ENCODE measurements at places on chromosomes 7 and 10.

DNA sequence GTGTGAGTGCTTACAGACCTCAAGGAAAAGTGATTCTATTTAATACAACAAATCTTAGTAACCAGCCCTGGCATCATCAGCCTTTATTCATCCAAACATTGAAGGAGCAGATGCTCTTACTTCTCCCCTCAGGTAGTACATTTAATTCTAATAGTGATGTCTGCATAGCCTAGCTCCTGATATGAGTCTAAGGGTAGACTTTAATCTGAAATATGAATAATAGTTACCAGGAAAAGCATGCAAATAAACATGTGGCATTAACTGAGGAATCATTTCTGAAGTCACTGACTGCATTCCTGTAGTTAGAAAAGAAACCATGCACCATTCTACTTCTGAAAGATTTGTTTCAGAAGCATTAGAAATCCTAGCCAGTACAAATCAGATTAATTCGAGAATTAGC lies 25.7 kb upstream of the LMBR1 start:
- no peak for DNase-seq

DNA sequence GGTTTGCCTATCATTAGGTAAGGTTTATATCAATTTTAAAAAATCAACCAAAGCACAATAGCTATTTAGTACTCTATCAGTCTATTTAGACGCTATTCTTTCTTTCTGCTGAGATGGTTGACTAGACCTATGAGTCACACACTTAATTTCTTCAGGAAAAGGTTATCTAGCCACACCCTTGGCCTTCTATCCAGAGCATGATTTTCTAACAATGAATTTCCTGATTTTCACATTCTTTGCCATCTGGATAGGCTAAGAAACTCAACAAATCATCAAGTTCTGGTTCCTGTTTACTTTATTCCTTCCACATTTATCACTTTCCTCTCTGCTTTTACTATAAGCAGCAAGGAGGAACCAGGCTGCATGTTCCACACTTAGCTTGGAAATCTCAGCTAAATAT lies 8.1 kb downstream of the PRPS1L1 start:
- DNase-seq: no peak

DNA sequence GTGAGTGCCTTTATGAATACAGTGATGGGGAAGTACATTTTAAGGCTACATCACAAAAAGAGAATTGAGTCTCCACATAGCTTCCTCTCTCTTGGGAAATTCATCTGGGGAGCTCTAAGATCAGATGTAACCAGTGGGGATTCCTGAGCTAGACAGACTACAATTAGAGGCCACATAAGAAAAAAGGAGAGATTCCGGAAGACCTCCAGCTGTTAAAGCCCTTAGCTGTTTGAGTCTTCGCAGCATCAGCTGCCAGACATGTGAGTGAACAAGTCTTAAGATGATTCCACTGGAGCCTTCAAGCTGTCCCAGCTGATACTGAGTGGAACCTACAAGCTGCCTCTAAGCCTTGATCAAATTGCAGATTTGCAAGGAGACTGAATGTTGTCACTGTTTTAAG lies 448.5 kb downstream of the NXPH1 start:
- no peak for DNase-seq

- DNase-seq: no peak
Measured at GRCh38 chr7:44313621-44314031, 11.8 kb downstream of the CAMK2B start.

DNA sequence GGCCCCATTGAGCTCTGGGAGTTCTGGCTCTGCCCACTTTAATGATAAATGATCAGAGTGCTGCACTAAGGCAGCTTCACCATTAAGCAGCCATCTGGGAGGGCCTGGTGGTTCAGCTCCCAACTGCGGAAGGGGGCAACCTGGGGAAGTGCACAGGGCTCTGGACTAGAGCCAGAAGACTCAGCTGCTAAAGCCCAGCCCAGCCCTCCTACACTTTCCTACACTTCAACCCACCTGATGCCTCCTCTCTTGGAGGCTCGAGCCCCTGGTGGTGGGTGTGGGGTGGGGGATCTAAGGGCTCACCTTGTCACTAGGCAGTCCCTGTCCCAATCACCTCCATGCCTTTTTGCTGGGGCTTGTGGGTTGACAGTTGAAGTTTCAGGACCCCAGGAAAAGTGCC lies 60.6 kb upstream of the ANTXRL start:
- DNase-seq: peak; percentile 56

- no peak for DNase-seq
Measured at GRCh38 chr7:13257661-13258060, 570.2 kb downstream of the ARL4A start.
